CD4-positive, alpha-beta T cell treated with Interleukin-12 subunit alpha and Interleukin-12 subunit beta, for 1 hour (primary cell): ENCODE measurements at places on chromosomes 5 and 9.

DNA sequence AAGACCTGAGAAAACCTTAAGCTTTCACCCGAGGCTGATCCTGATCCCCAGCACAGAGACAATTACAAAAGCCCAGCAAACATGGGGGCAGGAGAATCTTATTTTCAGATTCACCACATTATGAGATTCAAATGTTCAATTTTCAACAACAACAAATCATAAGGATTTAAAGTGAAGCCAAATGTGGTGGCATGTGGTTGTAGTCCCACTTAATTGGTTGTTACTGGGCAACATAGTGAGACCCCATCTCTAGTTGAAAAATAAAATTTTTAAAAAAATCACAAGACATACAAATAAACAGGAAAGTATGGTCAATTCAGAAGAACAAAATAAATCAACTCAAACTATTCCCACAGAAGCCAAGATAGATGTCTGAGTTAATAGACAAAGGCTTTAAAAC is 3.9 kb upstream of the RABGAP1 start:
- no peak for DNase-seq

DNA sequence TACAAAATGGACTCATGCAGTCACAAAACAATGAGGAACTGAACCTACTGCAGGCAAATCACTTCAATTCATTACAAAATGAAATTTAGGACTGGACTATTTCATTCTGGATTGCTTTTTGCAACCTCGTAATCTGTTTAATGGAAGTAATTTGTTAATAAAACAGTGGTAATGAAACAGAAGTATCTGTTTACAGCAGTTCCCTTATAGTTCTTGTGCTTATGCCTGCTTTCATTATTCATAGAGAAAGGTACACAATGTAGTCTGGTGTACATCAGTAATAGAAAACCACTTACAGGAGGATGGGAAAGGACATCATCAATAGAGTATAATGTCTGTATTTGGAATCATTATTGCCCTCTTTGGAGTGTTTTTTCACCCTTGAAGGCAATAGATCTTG is 389.2 kb upstream of the NUDT12 start:
- DNase-seq, result no peak

DNA sequence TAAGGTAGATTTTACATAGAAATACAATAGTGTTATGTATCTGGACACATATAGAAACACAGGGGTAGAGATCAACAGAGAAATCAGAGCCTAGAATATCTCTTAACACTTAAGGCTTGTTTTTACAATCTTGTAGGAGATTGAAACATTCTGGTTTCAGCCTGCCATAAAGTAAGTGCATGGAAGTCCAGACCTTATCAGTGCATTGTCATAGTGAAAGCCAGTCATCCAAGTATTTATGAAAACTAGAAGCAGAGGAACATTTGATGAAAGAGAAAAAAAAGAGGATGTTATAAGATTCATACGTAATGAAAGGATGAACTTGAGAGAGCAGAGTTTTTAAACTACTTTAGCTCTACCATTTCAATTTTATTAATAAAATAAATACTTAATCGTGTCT is 194.3 kb upstream of the TRPC7 start:
- no peak for DNase-seq

- no peak for DNase-seq
Observed at GRCh38 chr9:13520069-13520468, 240.6 kb upstream of the MPDZ start.

DNA sequence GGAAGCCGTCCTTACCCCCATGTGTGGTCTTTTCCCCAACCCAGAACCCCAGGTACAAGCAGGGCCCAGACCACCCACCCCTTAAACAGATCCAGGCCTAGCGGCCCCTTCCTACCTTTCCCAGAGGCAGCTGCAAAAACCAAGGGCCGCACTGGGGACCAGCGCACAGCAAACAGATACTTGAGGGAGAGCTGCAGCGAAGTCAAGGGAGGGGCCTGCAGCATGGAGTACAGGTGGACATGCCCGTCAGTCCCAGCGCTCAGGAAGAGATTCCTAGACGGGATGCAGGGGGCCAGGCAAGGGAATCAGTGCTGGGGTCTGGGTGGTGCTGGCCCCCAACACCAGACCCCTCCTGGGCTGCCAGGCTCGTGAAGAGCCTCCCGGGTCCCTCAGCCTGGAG is 22.5 kb downstream of the DYNC2I2 start:
- DNase-seq, result no peak

DNA sequence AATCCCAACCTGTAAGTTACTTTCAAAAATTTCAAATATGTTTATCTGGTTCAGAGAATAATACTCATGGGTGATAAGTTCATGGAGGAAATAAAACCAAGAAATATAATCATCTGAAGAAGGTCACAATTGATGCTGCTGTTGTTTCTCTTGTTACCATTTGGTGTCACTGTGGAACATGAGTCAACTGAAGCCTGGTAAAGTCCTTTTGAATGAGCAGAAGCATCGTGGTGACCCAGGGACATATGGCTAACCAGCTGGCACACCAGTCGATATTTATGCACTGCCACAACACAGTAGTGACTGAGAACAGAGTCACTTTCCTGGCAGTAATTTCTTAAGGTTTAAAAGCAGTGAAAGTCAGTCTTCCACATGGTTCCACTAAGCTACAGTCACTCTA is 612.9 kb upstream of the TLE4 start:
- DNase-seq, result no peak
